ENCODE measurements at places on chromosomes 3 and 15. TPM values are rescaled to one million over a fixed set of nuclear protein-coding genes. Genes with fewer than 3 reads are reported as not detected.

DNA sequence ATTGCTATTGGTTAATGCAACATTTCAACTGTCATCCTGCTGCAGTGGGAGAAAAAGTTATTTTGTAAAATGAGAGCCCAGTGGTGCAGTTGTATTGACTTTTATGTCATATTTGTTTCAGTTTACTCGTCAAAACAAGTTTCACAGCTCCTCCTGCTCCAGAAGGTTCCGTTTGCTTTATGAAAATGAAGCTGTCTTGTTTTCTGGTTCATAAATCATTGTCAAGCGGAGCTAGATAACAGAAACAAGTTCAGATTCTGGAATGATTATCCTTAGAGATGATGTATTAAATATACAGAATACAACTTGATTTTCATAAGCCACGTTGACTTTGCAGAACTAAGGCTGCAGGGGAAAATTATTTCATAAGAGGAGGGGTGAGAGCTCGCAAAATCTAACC lies 970.5 kb upstream of the NR2F2 start:
- H3K4me1 ChIP-seq: no peaks in the 10 kb centered on the region
- H3K36me3 ChIP-seq: peaks cover 9% of the 10 kb centered on the region
- no peak for DNase-seq
- peaks cover 11% of the 10 kb centered on the region for H3K27me3 ChIP-seq
- no peak overlapping the region for H3K27ac ChIP-seq

GRCh38 chr15:36815786-36816185 lies 236.4 kb downstream of the CDIN1 start:
- no peak overlapping the region for H3K4me3 ChIP-seq
- no peak for DNase-seq
- no peak overlapping the region for H3K27ac ChIP-seq
- H3K36me3 ChIP-seq: no peaks in the 10 kb centered on the region
- no peaks in the 10 kb centered on the region for H3K27me3 ChIP-seq

DNA sequence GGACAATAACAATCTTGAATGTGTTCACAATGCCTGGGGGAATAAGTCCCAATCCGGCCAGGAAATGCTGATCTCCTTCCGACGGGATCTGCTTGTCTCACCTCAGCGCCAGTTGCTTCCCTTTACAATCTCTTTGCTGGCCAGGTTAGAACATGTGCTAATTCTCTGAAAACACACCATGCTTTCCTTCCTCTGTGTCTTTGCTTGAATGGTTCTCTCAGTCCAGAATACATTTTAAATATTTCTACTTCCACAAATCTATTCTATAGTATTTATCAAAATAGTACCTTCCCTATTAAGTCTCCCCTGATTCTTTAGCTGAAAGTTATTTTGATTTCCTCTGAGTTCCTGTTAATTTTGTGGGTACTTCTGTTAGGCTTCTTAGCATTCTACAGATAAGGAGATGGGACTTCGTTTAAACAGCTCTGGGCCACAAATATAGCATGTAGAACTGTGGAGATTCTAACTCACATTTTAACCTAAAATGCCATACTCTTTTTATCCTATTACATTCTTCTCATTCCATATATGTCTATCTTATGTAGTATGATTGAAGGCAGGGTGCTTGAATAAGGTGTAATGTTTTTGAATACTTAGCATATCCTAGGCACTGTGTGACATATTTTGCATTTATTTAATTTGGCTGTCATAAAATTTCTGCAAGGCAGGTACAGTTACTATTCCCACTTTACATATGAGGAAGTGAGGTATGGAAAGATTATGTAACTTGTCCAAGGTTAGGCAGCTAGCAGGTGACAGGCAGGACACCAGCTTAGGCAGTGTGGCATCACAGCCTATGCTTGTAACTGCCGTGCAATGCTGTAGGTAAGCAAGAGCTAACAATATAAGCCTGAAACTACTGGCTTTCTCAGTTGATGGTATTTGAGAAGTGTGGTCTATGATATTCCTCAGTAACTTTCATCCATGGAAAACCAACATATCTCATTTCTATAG lies 299.8 kb downstream of the LPP start:
- no peak for DNase-seq
- no peak overlapping the region for H3K27ac ChIP-seq
- no peaks in the 10 kb centered on the region for H3K36me3 ChIP-seq
- peaks cover 5% of the 10 kb centered on the region for H3K4me1 ChIP-seq
- no peaks in the 10 kb centered on the region for H3K27me3 ChIP-seq
- H3K4me3 ChIP-seq: no peak overlapping the region

IL5RA gene
- 0.77 TPM for total RNA-seq

All from activated T-cell treated with anti-CD3 and anti-CD28 coated beads, Interleukin-2, amount 50 U/mL, for 72 hours (primary cell).